Foreskin fibroblast (primary cell): ENCODE measurements at places on chromosomes 6 and 20.
A peak's percentile ranks its signal among the peaks of the same experiment; 100 is the strongest.

- DNase-seq = no peak
Observed at GRCh38 chr6:91669154-91669870, 1082.4 kb upstream of the MAP3K7 start.

GRCh38 chr20:46683939-46684750 is 5.1 kb downstream of the TP53RK start:
- peak; percentile 90 for DNase-seq

- no peak for DNase-seq
Observed at GRCh38 chr6:135710042-135710441, 141.5 kb upstream of the PDE7B start.

- DNase-seq = no peak
Observed at GRCh38 chr20:33132513-33133372, 35.2 kb upstream of the BPIFA2 start.

DNA sequence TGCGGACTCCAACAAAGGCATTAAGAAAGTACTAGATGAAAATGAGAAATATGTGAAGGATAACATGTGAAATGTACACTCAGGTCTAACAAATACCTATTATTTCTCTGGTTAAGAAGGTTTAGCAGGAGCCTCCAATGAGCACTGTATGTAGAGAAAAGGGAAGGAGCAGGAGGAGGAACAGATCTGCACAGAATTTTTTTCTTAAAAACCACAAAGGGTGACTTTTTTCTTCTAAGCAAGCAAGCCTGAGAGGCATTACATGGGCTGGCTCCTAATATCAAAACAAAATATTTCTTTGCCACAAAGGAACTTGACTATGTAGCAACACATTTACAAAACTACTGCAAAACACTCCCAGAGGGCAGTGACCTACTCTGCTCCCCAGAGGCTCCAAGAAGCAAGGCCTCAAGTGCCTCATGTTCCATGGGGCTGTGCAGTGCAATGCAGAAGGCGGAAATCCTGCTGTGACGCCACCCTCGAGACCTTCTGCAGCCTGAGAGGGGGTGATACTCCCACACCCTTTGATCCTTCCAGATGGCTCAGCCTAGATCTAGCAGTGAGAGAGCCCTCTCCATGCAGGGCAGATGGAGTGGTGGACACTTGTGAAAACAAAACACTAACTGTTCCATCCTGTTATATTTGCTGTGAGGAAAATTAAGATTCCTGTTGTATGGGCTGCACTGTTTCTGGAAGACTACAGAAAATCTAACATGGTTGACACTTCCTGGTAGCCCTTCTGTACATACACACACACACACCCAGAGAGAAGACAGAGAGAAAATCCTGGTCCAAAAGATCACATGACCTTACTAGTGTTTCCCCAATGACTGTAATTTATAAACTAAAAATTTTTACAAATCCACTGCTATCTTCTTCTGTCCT is 36.0 kb upstream of the SMIM29 start:
- peak; percentile 92 for DNase-seq

DNA sequence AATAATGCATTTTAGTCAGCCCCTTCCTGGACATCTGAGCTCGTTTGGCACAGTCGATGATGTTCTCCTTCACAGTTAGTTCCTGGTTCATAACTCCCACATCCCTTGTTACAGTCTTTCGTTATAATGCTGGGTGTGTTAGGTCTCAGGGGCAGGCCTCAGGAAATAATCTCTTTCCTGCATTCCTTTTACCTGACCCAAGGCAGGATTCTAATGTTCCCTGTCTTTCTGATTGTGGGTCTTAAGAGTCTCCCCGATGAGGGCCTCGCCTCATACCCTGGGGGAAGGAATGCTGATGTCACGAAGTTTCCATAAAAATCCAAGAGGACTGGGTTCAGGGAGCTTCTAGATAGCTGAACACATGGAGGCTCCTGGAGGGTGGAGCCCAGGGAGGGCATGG is 104.0 kb upstream of the CARMIL1 start:
- no peak for DNase-seq

GRCh38 chr6:77686931-77687330 is 34.1 kb downstream of the MEI4 start:
- no peak for DNase-seq

DNA sequence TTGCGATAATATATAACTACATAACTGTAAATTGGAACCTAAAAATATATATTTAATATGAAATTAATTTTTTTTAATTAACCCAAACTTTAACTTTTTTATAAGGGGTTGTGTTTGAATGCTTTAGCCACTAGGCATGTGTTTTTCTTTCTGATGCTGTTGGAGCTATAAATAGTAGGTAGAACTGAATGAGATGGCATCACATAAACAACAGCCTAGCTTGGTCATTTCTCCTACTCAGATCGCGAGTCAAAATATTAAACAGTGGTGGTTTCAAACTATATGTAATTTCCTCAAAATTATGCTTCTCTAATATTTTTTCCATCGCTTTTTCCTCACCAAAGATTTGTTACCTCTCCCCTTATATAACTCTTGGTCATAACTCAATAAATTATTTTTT is 243.2 kb downstream of the ARID1B start:
- no peak for DNase-seq

DNA sequence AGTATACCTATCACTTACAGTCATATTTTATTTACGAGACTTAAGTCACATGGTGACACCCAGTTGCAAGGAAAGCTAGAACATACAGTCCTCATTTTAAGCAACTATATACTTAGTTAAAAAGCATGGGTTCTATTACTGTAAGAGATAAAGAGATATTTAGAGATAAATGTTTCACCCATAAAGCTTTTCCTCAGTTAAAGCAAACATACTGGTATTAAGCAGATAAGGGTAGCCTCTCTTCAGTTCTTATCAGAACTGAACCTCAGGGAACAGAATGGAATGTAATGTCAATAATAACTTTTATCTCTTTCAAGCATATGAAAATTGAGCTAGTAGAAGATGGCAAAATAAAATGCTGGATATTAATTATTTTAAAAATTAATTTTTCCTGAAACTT is 9.9 kb upstream of the ASCC3 start:
- no peak for DNase-seq

DNA sequence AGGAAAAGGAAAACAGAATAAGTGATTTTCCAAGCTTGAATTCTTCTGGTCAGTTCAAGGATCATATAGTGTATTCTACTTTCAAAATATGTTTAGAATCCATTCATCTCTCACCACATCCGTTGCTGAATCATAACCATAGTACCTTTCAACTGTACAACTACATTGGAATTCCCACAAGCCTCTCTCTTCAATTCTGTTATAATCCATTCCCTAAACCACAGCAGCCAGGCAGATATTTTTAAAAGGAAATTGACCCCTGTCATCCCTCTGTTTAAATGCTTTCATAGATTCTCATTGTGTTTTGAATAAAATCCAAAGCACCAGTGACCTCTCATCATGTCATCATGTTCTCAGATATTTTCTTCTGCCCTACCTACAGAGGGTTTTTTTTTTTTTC is 412.7 kb downstream of the GRIK2 start:
- peak; percentile 33 for DNase-seq

DNA sequence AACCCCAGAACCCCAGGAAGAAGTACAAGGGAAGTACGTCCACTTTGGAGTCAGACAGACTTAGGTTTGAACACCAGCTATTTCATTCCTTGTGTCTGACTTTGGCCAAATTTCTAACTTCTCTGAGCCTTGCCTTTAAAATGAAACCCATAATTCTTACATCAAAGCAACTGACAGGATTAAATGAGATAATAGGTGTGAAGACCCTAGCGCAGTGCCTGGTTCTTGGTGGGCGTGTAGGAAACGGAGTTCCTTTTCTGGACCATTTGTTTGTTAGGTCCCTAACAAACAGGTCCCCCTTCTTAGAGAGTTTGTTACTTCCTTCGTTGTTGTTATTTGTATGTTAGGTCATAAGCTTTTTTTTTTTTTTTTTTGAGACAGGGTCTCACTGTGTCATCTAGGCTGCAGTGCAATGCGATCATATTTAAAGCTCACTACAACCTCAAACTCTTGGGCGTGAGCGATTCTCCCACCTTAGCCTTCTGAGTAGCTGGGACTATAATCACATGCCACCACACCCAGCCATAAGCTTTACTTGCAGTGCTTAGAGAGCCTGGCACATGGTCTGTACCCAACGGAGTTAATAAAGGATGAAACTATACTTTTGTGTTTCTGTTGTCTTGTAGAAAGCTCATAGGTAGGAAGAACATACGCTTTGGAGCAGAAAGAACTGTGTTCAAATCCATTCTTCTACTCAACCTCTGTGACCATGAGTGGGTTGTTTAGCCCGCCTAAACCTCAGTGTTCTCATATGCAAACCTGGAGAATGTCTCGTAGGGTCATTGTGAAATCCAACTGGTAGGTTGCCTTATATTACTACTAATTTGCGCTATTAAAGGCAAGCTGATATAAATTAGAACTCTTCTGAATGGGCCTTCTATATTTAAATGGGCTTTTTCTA is 21.8 kb upstream of the MROH8 start:
- no peak for DNase-seq
